Stimulated activated CD8-positive, alpha-beta memory T cell treated with anti-CD3 and anti-CD28 coated beads, Interleukin-4, amount 100 ng/mL, for 4 hours (primary cell): ENCODE measurements at places on chromosomes 1 and 21.
A peak's percentile ranks its signal among the peaks of the same experiment; 100 is the strongest.

DNA sequence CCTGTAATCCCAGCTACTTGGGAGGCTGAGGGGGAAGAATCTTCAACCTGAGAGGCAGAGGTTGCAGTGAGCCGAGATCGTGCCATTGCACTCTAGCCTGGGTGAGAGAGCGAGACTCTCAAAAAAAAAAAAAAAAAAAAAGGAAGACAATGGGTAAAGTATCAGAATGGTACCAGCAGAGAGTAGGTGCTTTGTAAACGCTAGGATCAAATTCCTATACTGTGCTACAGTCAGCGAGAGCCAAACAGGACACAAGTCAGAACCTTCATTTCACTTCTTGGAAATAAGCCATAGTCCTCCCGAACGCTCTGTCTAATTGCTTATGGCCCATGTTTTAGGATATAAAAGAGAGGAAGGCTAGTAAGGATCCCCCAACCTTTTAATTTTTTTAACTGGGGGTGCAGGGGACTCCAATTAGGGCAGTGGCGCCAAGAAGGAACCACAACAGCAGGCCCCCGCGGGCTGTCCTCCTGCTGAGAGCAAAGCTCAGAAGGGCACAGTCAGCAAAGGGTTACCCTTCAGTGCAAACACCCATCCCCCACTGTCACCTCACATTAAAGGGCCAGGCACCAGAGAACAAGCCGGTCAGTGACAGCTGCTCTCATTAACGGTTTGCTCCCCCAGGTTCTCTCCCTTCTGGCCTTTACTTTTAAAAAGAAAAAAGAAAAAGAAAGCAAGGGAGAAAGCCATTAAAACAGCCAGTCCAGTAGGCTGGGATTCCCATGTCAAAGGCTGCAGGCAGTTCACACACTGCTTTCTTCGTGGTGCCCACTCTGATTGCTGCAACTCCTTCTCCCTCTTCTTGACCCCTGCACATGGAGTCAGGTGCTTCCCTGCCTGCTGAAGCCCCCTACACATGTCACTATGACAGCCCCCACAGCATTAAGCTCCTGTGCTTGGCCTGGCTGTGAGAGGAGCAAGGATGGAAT lies 69.4 kb downstream of the PLPP3 start:
- DNase-seq, result no peak

DNA sequence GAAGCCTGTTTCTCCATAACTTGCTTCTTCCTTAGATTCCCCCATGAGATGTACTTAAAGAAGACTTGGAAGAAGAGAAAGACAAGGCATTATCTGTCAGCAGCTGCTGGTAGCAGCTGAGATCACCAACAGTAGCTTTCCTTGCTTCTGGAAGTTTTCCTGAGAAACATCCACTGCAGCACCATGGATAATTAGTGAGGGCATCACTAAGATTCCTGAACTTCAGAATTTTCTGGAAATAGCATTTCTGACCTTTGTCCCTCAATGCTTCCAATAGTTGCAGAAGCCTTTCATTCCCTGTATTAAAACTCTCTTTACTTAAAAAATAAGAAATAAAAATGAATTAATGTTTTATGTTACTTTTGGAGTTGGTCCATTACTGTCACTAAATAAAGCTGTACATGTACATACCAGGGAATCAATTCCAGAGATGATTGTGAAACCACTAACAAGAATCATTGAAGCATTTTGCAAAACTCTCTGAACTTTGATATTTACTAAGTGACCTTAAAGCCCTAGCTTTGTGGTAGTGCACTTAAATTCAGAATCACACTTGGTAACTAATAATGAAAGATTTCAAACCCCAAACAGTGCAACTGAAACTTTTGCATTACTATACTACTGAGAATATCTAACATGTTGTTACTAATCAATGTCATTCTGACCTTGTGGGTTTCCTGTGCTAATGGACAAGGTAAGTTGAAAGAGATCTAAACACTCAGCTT lies at the start of gene CFHR4:
CFHR4 (plus strand) TSS at position 538 of the 725 bp plus-strand sequence; CDS start at position 637, 99 bp downstream.
- no peak for DNase-seq

DNA sequence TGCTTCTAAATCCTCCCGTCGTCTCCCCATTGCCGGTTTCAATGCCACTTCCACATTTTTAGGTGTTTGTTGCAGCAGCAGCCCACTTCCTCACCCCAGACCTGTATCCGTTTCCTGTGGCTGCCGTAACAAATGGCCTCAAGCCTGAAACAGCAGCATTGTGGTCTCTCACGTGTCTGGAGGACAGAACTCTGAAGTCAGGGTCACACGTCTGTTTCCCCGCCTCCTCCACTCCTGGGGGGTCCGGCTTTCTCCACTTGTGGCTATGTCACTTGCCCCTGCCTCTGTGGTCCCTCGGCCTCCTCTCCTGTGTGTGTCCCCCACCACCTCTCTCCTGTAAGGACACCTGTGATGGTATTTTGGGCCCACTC lies 21.8 kb downstream of the TRPM2 start:
- DNase-seq, result peak; percentile 9

GRCh38 chr21:21397464-21397863 lies 399.3 kb downstream of the NCAM2 start:
- DNase-seq, result no peak

DNA sequence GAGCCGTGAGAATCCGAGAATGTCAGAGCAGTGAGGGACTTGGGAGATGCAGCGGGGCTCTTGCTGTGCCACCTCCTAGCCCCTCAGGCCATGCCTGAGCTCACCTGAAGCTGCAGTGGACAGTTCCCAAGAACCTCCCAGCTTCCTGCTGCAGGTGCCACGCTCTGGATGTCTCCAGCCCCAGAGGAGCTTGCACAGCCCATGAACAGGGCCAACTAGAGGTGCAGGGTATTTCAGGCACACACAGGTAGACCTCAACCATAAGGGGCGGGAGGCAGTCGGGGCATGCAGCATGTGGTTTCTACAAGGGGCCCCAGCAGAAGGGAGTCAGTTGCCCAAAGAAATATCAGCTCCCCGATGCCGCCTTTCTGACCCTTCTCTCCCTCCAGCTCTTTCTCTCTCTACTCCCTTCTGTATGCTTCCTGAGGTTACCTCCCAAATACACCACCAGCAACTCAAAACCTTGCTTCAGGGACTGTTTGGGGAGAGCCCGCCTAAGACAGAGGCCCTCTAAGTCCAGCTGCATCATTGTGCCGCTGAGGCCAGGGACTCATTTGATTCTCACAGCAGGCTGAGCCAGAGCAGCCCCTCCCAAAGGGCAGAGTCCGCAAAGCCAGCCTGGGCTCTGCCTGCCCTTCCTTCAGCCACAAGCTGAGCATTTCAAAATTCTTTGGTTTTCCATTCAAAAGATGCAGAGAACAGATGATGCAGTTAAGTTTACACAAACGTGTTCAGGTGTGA lies 209.8 kb downstream of the MATN1 start:
- no peak for DNase-seq

- no peak for DNase-seq
Measured at GRCh38 chr1:94807742-94808491, 12.2 kb upstream of the SLC44A3 start.

DNA sequence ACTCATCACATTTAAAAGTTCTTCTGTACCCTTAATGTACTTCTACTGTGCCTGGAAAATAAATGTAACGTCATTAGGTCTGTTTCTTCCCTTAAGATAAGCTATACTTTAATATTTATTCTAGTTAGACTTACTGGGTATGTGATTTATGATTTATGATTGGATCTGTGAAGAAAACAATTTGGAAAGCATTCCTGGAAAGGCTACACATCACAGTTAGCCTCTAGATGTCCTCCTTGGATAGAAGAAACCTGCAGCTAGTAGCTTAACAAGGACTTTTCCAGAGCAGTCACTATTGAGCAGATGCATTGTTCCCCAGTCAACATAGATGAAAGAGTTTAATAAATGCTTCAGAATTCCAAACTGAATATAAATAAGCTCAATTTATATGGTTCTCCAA lies 22.2 kb upstream of the ABL2 start:
- no peak for DNase-seq

DNA sequence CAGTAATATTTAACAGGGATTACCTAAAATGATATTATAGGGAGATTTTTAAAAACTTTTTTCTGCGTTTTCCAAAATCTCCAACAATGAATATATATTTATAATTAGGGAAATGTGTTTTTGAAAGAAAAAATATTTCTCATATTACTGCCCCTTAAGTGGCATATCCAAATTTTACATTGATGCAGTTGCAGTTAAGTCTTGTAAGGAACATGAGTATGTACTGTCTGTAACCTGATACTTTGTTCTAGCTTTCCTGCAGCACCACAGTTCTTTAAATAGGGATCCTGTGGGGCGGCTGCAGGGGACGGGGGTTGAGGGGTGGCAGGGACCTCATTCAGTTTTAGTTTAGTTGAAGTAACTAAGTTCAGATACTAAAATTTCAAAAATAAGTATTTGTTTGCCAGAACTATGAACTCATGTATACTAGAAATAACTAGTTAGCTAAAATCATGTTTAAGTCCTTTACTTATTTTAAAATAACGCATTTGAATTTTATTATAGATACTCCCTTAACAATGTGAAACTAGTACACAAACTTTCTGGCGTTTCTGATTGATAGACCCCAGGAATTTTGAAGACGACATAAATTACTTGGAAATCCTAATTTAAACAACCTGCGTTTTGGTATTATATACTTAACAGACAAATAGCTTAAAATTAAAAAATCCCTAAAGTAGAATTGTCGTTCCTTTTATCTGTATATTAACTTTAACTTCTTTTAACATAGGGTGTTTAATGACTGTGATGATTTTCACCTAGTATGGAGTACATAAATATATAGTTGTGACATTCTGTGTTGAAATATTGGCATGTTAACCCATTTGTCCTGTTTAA lies 639 bp upstream of the DNAJB4 start:
- DNase-seq, result no peak

- DNase-seq, result no peak
Measured at GRCh38 chr1:156549390-156549789, 23.0 kb downstream of the IQGAP3 start.

DNA sequence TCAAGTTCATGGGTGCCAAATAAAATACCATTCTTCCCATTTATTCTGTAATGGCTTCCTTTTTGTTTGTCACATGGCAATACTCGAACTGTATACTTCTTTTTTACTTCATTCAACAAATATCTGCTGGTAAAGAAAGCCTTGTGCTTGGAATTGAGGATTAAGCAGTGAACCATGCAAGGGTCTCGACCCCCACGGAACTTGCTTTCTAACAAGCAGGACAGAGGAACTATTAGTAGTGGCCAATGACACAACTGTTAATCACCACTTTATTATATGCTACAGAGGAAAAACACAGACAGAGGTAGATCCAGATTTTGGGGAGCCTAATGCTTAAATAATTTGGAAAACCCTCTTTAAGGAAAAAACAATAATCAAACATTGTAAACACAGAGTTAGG lies 542.2 kb downstream of the DPYD start:
- DNase-seq, result no peak

DNA sequence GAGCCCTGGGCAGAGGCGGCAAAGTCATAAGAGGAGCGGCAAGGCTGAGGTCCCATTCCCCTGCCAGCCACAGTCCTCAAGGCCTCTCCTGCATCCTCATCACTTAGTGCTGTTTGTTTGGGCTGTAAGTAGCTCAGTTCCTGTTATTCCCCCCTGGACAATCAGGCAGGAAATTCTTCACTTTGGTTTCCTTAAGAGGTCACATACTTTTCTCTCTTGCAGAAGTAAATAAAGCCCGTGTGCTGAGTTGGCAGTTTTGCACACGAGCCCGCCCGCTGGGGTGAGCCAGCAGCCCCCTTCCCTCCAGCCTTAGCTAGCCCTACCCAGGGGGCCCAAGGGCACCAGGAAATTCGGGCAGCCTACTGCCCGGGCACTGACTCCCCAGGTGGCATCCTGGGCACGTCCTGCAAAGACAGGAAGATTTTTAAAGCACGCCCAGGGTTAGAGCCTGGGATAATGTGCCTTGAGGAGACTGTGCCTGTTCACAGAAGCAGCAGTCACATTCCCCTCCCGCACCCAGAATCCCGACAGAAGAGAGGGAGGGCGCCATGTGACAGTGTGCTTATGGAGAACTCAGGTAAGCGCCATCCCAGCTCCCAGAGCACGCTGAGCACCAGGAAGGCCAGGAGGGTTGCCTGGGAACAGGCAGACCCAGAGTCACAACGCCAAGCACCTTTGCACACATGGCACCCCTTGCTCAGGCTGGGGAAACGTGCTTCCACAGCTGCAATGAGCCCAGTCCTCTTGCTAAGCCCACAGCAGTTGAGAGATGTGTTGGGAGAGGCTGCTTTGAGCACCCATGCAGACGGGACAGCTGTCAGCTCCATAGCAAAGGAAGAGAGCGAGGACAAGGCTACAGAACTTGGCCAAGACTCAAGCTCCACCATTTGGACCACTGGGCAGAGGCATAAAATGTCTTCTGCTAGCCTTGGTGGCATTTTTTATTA lies 144.5 kb upstream of the TMEM51 start:
- DNase-seq, result no peak

- no peak for DNase-seq
Measured at GRCh38 chr1:202291001-202291400, 50.7 kb downstream of the UBE2T start.

GRCh38 chr1:95384567-95384966 lies 150.6 kb downstream of the RWDD3 start:
- DNase-seq, result no peak

DNA sequence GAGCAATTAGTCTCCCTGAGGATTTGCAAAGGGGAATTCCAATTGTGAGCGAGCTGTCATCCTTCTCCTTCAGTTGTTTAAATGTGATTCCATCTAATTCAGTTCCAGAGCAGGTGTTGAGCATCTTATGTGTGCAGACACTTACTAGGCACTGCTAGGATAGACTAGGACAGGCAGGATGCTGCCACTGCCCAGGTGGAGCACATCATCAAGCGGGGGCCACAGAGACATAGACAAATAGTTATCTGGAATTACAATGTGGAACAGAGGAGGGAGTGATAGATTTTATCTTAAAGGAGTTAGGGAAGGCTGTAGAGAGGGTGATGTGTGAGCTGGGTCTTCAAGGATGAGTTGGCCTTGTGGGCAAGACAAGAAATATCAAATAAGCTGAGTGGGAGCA lies 55.9 kb downstream of the CDC7 start:
- no peak for DNase-seq

DNA sequence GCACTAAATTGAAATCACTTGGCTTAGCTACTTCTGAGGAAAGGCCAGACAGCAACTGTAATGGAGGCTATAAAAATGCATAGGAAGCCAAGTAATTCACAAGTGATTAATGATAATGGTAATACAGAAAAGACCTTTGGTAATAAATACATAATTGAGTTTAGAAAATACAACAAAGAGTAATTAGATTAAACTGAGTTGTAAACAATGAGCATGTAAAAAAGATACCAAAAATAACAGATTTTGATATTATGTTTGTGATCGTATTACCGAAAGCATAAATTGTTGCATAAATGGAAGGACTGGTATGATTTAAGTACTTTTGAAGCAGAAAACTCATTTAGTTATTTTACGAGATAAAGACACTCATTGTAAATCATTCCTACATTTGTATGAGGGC lies 556.7 kb upstream of the TMPRSS15 start:
- DNase-seq, result no peak

GRCh38 chr1:116128664-116129063 lies 17.5 kb downstream of the MAB21L3 start:
- peak; percentile 31 for DNase-seq

GRCh38 chr21:27649323-27649722 lies 682.4 kb upstream of the ADAMTS5 start:
- DNase-seq, result no peak

GRCh38 chr1:15835205-15835740 lies 12.2 kb upstream of the SPEN start:
- DNase-seq, result no peak
